Right renal cortex interstitium (tissue), 3 donors: ENCODE measurements at places on chromosomes 5 and 9. TPM values are rescaled to one million over a fixed set of nuclear protein-coding genes. Genes with fewer than 3 reads are reported as not detected.

SH2D3C gene
- polyA plus RNA-seq: 15.1 TPM

GRCh38 chr5:6029811-6030271 is 348.5 kb downstream of the MED10 start:
- no peak for DNase-seq

- no peak for DNase-seq
Observed at GRCh38 chr5:151700820-151701219, 14.1 kb upstream of the SPARC start.

DNA sequence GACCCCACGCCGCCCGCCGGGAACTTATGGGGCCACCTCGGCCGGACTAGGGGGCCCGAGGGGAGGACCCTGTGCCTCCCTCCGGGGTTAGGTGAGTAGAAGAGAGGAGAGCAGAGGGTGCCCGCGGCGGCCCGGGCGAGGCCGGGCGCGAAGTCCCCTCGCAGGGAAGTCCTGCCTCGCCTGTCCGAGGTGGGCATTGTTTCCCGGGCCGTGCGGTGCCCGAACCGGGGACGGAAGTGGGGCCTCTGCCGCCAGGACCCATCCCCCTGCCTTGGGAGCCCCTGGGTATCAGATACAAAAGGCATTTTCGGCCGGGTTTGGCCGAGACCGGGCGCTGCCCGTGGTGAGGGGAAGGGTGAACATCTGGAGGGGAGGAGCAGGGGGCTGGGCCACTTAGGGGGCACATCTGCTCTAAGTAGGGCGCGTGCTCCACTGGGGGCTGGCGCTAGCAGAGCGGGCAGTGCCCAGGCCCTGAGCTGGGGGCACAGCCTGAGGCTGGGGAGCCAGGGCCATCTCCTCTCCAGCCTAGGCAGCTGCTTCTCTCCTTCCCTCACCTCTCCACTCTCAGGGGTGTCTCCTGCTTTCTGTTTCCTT is 48.2 kb downstream of the DAB2IP start:
- no peak for DNase-seq

DNA sequence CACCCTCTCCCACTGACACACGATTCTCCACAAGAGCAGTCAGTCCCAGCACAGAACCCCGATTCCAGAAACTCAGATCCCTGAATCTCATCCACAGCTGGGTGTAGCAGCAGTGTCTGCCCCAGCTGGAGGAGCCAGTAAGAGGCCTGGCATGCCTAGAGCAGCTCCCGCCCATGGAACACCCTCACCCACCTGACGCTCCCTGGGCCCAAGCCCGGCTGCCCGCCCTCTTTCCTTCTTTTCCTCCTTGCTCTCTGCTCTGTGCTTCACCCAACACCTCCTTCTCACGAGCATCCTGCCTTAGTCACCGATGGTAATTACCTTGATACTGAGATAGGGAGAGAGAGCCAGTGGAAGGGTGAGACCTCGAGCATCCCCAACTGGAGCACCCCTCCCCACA is 8.7 kb downstream of the PCDH1 start:
- no peak for DNase-seq

GRCh38 chr9:26694381-26695297 is 198.0 kb downstream of the CAAP1 start:
- no peak for DNase-seq

GRCh38 chr9:93030642-93031628 is 27.6 kb upstream of the SUSD3 start:
- DNase-seq: no peak

DNA sequence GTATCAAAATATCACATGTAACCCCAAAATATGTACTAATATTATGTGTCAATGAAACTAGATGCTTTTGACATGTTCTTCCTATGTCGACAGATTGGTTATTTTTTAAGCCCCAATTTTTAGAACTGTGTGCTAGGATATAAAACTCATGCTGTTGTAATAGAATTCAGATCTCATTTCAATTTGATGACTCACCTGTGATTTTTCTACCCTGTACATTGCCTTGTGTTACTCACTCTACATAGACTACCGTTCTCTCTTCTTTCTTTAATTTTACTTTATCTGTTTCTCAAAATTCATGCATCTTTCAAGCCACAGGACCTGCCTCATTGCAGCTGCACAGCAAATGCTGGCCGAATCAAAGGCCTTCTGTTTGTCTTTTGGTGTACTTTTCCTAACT is 284.5 kb downstream of the MAT2B start:
- DNase-seq: no peak

SOX30 gene
- polyA plus RNA-seq: 0.83 TPM

DNA sequence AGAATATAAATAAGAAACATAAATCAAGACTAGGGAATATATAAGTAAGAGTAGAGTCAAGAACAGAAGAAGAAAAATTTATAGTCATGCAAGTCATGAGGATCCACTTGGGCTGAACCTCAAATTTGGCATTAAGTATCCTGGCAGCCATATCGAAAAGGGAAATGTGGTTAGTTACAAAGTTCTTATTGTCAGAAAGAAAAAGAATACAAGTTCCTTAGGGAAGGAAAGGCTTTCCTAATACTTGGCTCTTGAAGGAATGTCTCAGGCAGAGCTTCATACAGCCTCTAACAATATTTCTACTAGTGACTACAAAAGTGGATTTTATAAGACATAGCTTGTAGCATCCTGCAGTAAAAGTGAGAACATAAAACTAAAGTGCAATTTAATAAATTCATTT is 45.4 kb downstream of the TMEM252 start:
- no peak for DNase-seq

GRCh38 chr9:135009794-135010585 is 77.5 kb upstream of the OLFM1 start:
- no peak for DNase-seq

GRCh38 chr5:172874647-172875504 is 40.8 kb downstream of the ERGIC1 start:
- no peak for DNase-seq

- no peak for DNase-seq
Observed at GRCh38 chr5:72074251-72074650, 33.0 kb upstream of the MAP1B start.

DNA sequence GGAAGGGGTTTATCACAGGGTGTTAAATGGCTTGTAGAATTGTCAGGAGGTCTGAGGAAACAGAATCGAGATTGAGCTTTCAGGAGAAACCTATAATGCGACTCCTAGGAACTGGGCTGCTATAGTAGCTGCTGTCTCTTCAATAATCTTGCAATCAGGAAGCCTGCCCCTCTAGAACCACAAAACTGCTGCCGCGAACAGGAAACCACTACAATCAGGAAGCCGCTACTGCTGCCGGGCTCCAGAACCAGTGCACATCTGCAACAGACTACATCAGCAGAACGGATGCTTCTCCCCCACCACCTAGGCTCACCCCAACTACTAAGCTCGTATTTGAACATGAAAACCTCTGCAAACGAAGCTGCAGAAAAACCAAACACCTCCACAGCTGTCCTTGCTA is 31.6 kb downstream of the TNFSF8 start:
- DNase-seq: no peak

GRCh38 chr9:981491-981898 is 5.0 kb downstream of the DMRT3 start:
- DNase-seq: no peak

NR5A1 gene
- polyA plus RNA-seq: not detected

GRCh38 chr9:37549527-37549926 is 26.7 kb downstream of the FBXO10 start:
- no peak for DNase-seq

DNA sequence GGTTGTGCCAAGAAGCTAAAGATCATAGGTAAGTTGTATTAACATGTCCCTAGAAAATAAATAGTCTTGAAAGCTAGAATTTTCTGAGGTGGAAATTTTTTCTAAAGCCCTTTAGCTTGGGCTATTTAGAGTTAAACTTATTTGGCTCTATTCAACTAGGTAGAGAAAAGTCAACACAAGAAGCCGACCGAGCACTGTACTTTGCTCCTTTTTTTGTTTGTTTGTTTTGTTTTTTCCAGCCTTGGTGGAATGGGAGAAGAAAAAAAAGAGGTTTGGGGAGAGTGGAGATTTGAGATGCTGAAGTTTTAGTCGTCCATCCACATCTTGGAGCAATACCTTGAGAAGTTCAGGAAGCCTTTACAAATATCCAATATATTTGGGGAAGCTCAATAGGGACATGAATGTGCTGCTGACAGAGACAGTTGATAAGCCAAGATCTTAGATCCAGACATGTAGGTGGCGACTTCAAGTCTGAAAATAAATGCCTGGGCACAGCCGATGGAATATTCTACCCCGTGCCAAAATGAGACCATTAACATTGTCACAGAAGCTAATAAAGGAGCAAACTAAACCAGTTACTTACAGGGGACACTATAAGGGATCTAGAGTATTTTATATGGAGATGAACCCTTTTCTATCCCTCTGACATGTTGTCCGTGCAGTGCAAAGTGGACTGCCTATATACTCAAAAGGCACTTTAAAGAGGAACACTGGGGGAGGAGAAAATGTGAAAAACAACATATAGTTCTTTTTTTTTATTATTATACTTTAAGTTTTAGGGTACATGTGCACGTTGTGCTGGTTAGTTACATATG is 466.1 kb downstream of the PTPRD start:
- no peak for DNase-seq

DNA sequence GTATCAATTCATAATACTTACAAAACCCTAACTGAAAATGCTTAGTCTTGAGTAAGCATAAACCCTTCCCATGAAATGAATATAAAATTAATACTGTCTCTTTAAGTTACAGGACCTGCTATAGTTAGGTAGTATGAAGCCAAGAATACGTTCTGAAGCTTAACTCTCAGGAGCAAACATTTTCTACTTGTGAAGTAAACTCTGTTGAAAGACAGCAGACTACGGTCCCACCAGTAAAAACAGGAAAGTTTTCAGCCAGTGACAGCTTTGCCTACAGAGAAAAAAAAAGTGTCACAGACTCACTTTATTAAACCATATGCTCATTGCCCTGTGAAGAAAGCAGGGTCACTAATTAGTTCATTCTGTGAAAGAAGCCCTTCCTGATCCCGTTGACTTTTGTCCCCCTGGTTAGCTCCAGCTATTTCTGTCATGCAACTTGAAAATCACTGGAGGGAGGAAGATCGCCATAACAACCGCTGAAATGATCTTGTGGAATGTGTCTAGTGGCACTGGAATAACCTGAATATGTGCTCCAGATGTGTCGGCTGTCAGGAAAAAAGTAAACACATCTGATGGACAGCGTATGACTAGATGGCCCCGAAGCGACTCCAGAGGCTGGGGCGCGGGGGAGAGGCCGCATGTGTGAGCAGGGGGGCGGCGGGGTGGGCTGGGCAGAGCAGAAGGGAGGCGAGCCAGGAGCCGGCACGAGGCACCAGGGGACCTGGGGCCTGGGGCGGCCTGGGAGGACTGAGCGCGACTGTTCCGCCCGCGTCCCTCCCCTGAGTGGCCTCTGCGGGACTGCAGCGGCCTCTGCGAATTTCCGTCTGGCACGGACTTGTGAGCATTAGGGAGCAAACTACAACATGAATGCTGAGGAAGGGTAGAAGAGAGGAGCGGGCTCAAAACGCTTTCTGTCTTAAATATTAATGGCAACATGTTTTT is 41.9 kb downstream of the BNC2 start:
- peak; percentile 78 for DNase-seq

AQP7 gene
- 17.5 TPM for polyA plus RNA-seq

DNA sequence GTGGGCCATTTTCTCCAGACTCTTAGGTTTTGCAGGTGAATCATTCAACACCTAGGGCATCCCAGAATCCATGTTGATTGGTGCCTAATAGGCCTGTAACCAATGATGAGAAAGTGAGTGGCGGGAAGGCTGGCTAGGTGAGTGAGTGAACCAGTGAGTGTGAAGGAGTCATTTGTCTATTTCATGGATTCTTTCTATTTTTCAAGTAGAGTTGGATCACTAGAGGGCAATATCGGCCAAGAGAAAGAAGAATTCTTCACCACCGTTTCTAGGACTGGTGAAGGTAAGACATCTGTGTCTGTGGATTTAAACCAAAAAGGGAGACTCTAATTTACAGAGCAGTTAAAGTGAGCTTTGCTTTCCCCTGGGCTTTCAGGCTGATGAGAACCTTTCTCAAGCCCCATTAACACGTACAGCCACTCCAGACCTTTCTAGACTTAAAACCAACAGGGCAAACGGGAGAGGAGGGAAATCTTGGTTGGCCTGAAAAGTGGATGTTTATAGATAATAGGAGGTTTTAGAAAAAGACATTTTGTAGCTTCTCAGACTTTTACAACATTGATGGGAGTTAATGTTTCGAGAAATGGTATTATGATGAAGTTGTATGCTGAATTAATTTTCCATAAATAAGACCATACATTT is 114.3 kb upstream of the IL12B start:
- peak; percentile 57 for DNase-seq

DTWD2 gene
- polyA plus RNA-seq: 13.8 TPM

DNA sequence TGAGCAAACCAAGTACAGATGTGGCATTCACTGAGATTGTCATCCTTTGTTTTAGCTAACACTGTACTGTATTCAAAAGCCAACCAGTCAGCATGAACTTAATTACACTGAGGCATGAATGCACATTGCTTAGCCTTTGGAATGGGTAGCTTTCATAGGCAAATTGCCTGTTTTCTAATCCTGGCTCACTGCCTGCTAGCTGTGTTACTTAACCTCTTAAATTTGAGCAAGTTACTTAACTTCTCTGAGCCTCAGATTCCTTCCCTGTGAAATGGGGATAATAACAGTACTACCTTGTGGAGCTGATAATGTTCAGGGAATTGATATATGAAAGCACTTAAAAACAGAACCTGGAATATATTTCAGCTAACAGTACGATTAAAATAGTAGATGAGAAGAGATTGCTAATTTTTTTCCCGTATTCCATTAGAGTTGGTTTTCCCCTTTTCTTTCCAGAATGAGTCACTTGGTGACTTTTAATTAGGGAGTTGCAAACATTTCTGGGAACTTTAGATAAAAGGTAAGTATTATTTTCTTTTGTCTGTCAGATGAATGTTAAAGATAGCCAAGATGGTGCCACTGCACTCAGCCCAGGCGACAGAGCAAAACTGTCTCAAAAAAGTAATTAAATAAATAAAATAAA is 43.9 kb downstream of the ARRDC3 start:
- DNase-seq: no peak

- no peak for DNase-seq
Observed at GRCh38 chr9:16484180-16484579, 386.3 kb downstream of the BNC2 start.

DNA sequence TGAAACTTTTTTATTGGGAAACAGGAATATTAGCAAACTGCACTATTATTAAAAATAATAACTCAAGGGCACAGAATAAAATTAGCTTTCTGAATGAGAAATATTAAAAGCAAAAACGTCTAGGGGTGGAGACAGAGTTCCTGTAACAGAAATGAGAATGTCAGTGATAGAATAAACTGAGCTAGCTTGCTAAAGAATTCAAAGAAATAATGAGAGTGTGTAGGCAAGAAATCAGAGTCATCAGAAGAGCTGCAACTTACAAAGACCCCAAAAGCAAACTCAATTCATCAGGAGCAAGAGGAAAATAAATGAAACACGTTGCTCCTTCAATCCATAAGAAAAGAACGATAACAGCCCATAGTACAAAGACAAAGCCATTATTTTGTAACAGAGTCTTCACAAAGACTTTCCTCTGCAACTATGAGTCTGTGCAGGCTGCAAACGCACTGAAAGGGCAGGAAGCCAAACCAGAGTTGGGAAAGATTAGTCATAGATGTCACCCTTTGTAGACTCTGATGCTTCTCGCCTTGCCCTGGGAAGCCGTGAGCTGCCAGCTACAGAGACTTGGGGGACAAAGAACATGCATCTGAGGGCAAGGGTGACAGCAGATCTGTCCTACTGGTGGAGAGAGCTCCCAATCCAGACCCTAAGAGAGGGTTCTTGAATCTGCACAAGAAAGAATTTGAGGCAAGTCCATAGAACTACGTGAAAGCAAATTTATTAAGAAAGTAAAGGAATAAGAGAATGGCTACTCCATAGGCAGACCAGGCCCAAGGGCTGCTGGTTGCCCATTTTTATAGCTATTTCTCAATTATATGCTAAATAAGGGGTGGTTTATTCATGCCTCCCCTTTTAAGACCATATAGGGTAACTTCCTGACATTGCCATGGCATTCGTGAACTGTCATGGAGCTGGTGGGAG is 40.8 kb downstream of the SHC3 start:
- no peak for DNase-seq

NKD2 gene
- 12.9 TPM for polyA plus RNA-seq
